ENCODE measurements at places on chromosomes 3 and 15.

- DNase-seq: no peak
These were observed 67.5 kb upstream of the CACNA1D start for GRCh38 chr3:53426918-53427317.

DNA sequence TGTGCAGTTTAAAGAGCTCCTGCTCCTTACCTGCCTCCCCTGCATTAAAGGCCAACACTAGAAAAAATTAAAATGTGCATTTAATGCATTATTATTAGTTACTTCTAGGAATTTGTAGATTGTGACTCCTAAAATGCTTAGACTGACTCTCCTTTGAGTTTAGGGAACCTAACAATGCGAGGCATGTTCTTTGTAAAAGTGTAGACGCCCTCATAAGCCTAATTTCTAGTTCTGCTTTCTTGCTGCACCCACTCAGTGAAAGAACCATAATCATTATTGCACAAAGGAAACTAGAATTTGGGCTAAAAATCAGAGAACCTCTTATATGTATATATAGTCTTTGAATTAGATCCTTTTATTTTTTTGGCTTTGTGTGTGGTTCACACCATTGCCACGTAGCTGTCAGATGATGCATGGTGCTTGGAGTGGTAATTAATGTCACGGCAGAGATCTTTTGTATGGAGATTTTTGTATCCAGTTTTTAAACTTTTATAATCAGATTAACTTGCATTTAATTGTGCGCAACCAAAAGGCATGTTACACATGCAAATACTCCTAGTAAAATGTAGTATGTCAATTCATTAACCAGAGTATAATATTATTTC lies 710 bp downstream of the ABHD10 start:
- no peak for DNase-seq

DNA sequence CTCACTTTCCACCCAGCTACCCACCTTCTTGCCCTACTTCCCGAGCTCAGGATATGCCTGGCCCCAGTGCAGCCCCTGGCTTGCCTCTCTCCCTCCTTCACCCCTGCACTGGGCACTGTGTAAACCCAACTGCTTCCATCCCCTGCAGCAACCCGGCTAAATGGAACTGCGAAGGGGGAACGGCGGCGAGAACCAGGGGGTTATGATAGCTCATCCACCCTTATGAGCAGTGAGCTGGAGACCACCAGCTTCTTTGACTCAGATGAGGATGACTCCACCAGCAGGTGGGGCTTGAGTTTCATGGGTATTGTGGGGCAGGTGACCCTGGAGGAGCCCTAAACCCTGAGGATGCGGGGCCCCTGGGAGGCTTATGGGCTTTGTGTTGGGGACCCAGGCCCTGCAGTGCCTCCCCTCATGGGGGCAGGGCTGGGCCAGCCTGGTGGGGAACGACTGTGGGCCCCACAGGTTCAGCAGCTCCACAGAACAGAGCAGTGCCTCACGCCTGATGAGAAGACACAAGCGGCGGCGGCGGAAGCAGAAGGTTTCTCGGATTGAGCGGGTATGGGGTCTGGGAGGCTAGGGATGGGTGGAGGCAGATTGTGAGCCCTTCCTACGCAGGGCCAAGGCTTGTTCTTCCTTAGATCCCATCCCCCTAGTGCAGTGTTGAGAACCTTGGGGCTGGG lies 9.6 kb downstream of the DVL3 start:
- no peak for DNase-seq

- DNase-seq: no peak
These were observed 161.1 kb upstream of the UBE2E1 start for GRCh38 chr3:23644676-23645075.

GRCh38 chr3:97972976-97973375 lies 745 bp upstream of the RIOX2 start:
- DNase-seq: no peak

GRCh38 chr15:89912145-89912673 lies 543 bp downstream of the ARPIN start:
- DNase-seq: no peak

DNA sequence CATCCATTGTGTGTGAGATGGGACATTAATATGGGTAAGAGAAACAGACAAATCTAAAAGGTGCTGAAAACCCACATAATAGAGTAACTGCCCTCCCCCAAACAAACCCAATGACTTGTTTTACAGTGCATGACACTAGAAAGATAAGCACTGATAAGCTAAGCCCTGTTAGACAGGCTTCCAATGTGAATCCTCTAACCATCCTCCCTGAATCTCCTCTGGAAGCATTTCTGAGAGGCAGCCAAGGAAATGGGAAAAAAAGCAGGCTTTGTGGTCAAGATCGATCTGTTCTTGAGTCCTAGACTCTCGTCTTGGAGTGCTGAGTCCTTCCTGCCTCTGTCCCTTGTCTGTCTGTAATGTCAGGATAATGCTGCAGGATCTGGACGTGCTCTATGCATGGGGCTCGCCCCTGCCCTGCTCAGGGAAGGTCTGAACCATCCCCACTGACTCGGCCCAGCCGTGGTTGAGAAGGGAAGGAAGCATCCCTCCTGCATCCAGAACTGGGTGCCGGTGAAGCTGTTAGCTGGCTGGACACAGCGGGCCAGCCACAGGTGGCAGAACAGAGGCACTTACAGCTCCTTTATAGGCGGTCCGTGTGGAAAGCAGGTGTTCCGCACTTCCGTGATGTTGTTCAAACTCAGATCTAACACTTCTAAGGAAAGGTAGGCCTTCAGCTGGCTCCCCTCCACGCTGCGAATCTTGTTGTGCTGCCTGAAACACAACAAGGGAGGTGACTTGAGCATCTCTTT lies 84.1 kb downstream of the LRIG1 start:
- DNase-seq: no peak

Measured in activated T-cell treated with anti-CD3 and anti-CD28 coated beads for 48 hours (primary cell).